ENCODE measurements at places on chromosomes 2 and 18. TPM values are rescaled to one million over a fixed set of nuclear protein-coding genes. Genes with fewer than 3 reads are reported as not detected.

Gene FBXO48
- 0.49 TPM for polyA plus RNA-seq

Gene DNER
- polyA plus RNA-seq = 0.02 TPM

Gene IL1RN
- polyA plus RNA-seq = not detected

DNA sequence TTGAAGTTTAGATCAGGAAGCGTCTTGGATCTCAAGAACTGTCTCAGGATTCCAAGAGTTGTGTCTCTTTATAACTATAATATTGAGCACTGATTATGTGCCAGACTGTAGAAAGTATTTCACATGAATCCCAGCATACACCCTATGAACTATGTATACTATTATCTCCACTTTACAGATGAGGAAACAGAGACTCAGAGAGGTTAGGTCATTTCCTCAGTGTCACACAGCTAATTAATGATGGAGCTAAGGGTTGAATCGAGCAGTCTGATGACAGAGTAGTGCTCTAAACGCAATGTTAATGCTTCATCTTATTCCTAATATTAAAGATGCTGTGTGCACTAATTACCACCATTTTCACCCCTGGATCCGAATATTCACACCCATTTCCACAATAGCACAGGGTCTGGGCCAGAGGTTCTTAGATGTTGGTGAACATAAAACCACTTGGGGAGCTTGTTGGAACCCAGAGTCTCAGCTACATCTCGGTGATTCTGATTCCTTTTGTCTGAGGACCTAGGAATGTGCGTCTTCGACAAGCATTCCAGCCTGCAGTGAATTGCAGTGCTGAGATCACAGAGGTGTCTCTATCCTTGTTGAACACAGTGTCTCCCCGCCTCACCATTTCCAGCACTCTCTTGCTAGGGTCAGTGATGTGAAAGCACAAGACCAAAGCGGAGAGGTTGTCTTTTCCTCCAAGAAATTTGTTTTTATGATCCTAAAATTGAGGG, 213.8 kb downstream of the SP3 start:
- no peak for DNase-seq

GRCh38 chr2:200494048-200494447, 15.8 kb downstream of the KCTD18 start:
- no peak for DNase-seq

GRCh38 chr2:42170619-42171395, 1.7 kb downstream of the EML4 start:
- DNase-seq = no peak

DNA sequence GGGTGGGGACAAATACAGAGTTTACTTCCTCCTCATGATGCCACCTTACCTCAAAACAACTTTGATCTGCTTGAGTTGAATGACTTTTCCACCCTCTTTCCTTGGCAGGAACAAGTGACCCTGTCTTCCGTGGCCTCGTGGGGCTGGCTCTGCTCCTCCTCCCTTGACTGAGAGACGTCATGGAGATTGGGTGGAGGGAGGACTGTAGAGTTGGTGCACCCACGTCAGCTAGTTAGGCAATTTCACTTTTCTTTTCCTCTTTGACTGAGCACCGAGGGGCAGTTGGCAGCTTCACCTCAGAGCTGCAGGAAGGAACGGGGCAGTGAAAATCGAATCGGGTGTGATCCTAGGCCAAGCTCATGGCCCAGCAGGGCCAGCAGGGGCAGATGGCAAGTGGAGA, at the start of gene SP140:
Gene SP140, plus strand, starts transcription at position 251 of the 400 bp plus-strand sequence. Its CDS starts 109 bp downstream, at position 360.
- no peak for DNase-seq

DNA sequence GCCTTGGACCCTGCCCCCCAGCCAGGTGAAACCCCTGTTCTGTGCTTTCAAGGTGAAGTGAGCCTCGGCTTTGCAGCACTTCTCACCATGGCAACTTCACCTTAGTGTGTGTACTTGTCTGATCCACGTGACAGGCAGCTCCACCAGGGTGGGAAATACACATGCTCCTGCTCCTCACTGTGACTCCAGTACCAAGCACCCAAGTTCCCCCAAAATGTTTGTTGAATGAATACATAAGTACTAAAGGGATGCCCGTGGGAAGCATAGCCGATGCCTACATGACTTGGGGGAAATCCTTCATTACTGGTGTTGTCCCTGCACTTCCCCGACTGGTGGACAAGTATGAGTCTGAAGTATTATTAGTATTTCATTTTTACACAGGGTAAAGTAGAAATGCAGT, 41.8 kb upstream of the GBX2 start:
- no peak for DNase-seq

Gene SERPINB11
- polyA plus RNA-seq = not detected

DNA sequence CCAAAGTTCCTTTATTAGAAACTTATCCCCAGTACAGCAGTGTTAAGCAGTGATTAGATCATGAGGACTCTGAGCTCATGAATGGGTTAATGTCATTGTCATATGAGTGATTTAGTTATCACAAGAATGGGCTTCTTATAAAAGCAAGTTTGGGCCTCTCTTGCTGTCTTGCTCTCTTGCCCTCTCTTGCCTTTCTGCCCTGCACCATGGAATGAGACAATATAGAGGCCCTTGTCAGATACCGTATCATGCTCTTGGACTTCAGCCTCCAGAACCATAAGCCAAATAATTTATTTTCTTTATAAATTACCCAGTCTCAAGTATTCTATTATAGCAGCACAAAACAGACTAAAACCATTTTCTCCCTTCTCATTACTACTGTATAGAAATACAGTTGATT, 125.8 kb downstream of the TRABD2A start:
- no peak for DNase-seq

- no peak for DNase-seq
These were observed 326.8 kb upstream of the DLGAP1 start for GRCh38 chr18:4781873-4782272.

Gene PLCL1
- polyA plus RNA-seq = 0.21 TPM

Gene MATN3
- 0.97 TPM for polyA plus RNA-seq

DNA sequence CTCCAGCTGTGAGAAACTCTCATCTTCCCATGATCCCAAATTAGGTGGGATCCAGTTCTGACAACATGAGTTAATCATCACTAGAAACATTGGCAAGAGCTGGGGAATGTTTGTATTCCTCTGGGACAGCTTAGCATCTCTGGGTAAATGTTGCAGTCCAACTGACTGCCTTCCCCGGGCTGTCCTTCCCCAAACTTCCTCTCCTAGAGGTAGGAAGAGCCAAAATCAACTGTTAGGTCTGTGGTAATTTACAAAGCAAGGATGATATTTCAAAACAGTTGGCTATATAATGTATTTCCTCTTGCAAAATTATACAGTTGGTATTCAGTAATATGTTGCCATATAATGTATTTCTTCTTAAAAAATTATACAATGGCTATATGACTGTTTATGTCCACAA, 148.5 kb downstream of the MGAT5 start:
- DNase-seq = no peak

Gene RNF144A
- 0.12 TPM for polyA plus RNA-seq

DNA sequence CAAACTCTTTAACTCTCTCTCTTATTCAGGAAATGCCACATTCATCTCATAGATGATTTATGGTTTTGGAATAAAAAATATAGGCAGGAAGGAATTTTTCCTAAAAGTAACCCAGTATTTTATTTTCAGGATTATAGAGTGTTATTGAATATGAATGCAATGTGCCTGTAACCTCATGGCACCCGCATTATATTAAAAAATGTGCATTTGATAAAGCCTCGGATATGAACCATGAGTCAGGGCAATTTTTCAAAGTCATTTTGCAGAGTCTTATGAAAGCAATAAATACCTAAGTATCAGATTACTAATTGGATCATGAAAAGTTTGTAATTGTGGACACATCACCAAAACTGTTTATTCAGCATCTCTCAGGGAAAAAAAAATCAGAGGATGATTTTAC, 573.8 kb downstream of the TSN start:
- DNase-seq = no peak

DNA sequence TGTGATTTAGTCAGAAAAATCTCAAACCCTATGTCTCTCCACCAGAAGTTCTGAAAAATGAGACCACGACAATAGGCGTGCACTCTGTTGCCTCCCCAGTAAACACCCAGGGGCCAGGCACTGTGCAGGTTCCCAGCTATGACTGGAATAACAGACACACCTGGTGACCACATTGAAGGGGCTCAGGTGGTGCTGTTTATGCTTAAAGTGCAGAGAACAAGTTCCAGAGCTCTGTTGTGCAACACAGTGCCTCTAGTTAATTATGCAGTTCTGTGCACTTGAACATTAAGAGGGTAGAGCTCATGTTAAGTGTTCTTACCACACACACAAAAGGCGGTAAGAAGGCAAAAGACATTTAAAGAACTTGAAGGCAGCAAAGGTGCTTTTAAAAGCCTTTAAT, 52.6 kb upstream of the AFF3 start:
- no peak for DNase-seq

DNA sequence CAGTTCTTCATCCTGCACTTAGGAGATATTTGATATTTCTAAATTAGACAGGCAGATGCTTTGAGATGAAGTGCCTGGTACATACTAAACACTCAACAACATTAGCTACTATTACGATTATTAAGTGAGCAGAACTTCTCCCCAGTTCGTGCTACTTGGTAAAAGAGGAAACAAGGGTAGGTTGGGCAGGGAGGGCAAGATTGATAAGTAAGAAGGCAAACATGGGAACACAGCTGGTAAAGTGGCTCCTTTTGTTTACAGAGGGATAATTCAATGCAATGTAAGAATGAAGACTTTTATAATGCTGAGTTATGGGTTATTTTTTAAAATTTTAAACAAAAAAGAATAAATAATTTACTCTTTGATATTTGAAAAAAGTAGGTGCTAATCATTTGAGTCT, 15.9 kb upstream of the WIPF1 start:
- no peak for DNase-seq

Gene LRP2
- not detected for polyA plus RNA-seq

DNA sequence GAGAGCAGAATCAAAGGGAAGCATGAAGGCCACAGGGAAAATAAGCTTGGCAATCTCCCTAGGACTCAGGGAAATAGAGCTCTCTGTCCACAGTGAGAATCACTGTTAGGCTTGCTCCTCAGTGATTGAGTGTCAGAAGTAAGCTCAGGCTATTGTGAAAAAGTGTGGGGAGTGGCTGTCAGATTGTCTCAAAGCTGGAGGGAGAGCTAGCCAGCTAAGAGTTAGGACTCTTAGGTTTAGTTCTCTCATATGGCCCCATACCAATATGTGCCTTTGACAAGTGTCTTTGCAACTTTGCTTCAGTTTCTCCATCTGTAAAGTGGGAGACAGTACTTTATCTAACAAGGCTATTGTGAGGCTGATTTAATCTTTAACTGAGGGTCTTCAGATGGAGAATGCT, 17.2 kb downstream of the EIF4E2 start:
- no peak for DNase-seq

Gene FMNL2
- polyA plus RNA-seq = 5.1 TPM

All from BJ (cell line).